Cerebellum (tissue), 4 donors: ENCODE measurements at places on chromosomes 5 and 9.

DNA sequence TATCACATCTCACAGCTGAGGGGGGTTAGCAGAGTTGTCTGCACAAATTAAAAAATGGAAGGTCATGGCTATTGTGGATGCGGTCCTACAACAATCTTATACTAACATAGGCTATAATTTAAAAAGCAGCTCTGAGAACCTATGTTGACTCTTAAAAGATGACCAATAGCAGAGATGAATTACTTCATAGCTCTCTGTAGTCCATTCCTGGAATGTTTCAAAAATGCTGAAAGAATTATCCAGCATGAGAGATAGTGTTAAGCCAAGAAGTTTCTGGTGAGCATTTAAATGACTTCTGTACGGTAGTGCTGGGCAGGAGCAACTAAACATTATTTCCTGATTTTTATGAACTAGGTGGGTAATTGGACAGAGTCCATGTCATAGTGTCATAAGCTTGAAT lies 218.2 kb upstream of the NUDT12 start:
- no peak for DNase-seq

DNA sequence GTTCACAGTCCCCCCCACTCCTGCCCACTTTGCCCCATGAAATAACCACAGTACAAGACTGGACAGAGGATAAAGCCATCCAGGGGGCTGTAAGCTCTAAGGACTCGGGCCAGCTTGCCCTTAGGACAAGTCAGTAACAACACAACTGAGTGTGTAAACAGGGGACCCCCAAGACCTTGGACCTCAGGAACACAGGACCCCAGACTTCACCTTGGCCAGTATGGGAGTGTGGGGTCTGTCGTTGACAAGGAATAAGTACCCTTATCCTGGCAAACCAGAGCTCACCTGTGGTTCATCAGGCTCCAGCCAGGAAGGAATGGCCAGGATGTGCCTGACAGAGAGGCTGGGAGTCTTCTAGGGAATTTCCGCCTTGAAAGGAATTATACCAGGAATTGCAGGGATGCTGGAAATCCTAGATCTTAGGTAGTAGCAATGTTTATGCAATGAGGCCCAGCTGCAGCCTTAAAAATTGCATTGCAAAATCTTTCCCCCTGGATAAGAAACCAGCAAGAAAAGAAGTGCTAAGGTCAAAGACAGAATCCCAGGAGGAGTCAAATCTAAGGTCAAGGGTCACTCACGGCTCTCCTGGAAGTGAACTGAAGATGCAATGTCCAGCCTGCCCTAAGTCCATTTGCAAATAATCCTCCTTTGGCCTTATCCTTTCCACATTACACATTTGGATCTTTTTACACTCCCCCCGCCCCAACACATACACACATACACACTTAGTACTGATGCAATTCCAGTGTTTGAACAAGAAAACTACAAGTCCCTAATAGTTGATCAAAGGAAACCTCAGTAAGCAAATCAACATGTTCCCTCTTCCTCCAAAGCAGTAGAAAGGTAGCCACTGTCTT lies 27.3 kb upstream of the TDRD7 start:
- DNase-seq, result no peak

DNA sequence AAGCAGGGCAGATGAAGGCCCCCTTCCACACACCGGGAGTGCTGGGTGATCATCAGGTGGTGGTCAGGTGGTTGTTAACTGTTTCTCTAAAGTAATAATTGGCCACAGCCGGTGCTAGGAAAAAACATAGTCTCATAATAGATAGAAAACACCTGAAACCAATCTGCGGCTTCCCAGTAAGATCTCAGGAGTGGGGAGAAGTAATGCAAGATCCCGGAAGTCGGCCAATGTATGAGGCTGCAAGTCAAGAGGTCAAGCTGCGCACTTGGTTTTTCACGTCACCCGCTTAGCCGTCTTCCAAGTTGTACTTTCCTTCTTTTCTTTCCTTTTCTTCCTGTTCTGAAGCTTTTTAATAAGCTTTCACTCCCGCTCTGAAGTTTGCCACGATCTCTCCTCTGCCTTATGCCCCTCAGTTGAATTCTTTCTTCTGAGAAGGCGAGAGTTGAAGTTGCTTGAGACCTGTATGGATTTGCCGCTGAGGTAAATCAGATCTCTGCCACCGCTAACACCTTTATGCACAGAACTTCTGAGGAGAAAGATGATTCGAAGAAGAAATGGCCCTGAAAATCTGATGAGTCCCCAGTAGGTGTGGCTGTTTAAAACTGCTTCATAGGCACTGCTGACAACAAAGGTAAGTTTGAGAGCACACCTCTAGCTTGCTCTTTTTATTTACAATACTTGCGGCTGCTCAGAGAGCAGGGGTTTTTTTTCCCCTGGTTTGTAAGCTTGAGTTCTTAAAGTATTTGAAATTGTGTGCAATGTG lies 406.6 kb downstream of the FAM170A start:
- DNase-seq, result no peak

- no peak for DNase-seq
Measured at GRCh38 chr5:110784901-110785300, 46.1 kb downstream of the SLC25A46 start.

- no peak for DNase-seq
Measured at GRCh38 chr9:7988644-7989280, 189.2 kb upstream of the DMAC1 start.

DNA sequence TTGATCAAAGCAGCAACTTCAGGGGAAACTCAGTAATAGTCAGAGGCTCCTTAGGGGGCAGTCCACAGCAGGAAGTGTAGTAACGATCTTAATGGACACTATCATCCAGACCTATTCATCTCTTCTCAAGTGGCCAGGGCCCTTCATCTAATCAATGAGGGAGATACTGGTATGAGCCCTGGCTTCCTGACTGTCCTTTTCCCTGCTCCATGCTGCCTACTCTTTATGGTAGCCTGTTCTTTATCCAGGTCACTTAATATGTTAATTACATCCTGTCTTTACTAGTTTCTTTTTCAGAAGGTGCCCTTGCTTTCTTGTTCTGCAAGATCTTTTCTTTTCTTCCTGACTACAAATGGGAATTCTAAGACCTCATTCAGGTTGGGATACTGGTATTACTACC lies 197.1 kb downstream of the CAVIN4 start:
- DNase-seq, result no peak

- no peak for DNase-seq
Measured at GRCh38 chr5:958701-959571, 49.7 kb upstream of the NKD2 start.
